ENCODE measurements at places on chromosomes 12 and 14.

GRCh38 chr12:123126294-123127181 lies 24.4 kb downstream of the PITPNM2 start:
- DNase-seq = no peak

- DNase-seq = no peak
Observed at GRCh38 chr12:57340104-57340503, 89.1 kb upstream of the STAC3 start.

DNA sequence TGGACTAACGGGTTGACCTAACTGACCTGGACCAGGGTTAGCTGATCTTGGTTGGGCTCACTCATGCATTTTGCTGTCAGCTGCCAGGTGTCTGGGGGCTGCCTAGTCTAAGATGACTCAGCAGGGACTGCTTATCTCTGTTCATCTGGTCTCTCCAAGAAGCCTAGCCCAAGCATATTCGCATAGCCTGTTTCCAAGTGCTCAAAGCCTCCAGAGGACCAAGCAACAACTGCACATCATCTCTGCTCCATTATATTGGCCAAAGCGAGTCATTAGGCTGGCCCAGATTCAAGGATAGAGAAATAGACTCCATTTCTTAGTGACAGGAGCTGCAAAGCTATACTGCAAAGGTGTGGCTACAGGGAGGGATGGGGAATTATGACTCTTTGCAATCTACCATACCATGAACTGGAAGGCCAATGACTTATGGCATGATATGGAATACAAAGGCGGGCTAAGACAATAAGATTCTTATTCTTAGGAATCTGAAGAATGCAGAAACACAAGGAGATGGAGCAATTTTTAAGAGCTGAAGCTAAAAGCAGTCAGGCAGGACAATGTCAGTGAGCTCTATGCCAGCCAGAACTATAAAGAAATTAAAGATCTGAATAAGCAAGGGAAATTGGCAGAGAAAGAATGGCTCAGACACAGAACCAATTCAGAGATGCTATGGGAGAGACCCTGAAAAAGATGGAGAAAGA lies 194.6 kb upstream of the FSCB start:
- no peak for DNase-seq

DNA sequence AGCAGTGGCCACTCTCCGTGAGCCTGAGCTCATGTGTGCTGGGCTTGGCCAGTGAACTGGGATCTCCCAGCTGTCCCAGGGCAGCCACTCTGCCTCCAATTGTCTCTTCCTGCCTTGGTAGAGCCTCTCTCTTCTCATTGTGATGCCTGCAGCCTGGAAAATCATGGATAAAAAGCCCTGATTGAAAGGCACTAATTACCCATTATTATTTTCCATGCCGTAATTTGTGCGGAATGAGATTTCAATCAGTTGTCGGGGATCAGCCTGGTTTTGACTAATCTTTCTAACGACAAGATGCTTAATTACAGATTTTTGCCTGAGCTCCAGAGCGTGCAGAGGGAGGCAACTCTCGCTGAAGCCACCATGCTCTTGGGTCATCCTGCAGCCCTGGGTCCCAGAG lies 52.7 kb downstream of the ESRRB start:
- no peak for DNase-seq

DNA sequence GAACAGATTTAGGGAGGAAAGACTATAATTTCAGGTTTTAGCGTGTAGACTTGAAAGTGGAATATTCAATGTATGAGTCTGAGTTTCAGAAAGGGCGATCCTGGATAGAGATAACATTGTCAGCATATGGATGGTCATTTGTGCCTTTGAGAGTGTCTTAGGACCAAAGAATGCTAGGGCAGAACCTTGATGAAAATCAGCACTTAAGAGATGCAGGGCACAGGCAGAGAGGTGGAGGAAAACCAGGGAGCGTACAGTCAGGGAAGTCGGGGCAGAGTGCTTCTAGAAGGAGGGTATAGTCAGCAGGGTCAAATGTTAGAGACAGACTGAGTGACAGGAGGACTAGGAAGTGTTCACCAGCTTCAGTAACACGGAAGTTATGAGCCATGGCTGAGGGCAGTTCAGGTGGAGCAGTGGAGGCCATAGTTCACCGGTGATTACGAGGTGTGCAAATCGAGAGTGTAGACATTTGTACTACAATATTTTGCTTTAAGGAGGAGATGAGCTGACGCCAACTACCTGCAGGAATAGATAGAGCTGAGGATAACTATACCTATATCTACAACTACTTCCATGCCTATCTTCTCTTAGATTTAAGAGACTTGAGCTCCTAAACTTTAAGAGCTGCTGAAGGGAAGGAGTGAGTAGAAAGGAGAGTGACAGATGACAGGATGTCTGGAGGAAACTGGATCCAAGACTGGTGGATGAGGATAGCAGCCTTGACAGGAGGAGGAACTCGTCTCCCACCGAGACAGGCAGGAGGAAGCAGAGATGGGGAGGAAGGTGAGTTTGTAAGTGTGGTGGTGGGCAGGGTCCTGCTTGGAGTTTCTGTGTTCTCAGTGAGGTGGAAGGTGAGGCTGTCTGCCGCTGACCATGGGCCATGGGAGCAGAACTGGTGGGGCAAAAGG lies 6.5 kb downstream of the CBLN3 start:
- DNase-seq = no peak

DNA sequence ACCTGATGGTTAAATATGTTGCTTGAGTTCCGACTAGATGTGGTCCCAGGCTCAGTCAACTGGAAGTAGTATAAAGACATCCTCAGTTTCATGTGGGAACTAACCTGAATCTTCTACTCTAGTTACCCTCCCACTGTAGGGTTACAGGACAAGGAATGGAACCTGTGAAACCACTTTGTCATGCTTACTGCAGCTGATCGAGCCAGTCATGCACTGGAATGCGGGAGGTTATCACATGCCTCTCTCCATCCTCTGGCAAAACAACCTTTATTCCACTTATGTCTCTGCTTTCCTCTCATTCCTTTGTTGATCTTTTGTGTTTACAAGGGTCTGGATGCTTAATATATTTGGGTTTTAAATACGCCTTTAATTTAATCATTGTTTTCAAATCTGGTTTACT lies 111.9 kb upstream of the DDHD1 start:
- no peak for DNase-seq

GRCh38 chr12:102797528-102797927 lies 119.5 kb downstream of the PAH start:
- DNase-seq = no peak

GRCh38 chr14:71776471-71777360 lies 155.5 kb upstream of the RGS6 start:
- no peak for DNase-seq

- DNase-seq = no peak
Observed at GRCh38 chr12:122505419-122506051, 4.8 kb upstream of the ZCCHC8 start.

DNA sequence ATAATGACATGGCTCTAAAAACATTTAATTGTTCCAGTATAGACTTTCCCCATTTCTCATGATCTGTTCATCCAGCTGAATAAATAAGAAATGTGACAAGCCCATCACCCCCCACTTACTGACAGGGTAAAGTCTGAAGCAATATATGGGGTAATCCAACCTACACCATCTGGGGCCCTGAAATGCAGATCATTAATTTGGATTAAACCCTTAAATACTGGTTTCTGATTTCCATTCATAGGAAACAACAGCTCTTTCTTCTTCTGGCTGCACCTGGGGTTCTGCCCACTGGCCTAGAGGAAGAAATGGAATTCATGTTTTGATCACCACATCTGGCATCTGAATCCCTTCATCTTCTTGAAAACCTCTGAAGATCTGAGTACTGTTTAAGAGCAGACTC lies 39.3 kb upstream of the ACSM4 start:
- DNase-seq = no peak

GRCh38 chr14:91477388-91477787 lies 32.7 kb downstream of the PPP4R3A start:
- DNase-seq = no peak

- no peak for DNase-seq
Observed at GRCh38 chr14:68935761-68936214, 43.3 kb downstream of the ACTN1 start.

- DNase-seq = no peak
Observed at GRCh38 chr14:42111355-42111754, 504.7 kb downstream of the LRFN5 start.

DNA sequence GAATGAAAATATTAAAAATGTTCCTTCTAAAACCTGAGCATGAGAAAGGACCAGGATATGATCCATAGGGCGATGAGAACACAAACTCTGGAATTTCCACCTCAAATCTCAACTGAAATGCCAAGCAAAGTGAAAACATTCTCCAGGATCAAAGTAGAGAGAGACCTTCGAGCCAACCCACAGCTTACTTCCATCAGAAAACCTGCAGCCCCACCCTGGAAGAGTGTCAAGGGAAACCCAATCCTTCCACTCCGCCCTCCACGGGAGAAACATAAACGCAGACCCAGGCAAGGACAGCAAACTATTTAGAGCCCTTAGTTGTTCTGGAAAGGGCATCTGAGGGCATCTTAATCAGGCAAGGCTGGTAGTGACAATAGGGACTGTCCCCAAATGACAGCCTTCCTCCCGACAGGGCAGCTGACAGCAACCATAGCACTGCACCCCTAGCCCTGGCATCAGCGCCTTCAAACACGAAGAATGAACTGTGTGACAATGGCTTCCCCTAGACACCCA lies 21.8 kb downstream of the SLC15A4 start:
- DNase-seq = no peak

DNA sequence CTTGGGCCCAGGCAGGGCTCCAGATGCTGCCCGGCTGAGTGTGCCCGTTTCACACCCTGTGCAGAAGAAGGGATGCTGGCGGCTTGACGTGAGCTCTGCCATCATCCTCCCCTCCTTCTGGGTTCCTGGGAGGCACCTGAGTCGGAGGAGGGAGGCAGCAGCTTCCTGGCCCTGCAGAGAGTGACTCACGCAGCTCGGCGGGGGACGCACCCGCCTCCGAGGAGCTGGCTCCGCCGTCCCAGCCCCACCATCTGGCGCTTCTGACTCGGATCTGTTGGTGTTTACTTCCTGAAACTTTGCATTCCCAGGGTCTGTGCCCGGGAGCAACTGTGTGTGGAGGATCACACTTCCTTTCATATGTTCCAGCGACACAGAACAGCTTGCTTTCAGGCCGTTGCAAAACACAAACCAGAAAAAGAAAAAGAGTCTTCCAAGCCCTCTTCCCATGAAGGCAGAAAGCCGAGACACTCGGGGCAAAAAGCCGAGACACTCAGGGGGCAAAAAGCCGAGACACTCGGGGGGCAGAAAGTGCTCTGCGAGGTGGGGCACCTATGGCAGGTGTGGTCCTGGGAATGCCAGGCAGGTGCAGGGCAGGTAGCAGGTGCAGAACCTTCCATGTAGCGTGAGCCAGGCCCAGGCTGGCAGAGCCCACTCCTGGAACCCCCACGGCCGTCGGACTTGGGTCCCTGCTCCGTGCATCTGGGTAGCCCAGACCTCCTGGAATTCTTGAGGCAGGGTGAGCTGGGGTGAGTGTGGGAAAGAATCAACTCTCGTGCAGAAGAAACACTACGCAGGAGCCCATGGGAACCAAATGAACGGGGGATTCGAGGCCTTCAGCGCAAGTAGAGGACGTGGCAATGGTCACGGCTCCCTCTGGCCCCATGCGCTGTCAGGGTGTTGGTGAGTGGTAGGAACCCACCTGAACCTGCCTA lies 27.6 kb upstream of the GALNT9 start:
- no peak for DNase-seq

DNA sequence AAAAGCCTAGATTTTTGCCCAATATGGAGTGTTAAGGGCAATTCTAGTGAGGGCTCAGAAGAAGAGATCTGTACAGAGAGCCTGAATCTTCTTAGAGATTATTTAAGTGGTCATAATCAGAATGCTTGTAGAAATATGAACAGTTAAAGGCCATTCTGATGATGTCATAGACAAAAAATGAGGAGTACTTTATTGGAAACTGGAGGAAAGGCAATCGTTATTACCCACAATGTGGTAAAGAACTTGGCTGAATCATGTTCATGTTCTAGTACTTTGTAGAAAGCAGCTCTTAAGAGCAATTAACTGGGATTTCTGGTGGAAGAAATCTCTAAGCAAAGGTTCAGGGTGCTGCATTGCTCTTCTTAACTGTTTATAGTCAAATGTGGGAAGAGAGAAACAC lies 36.4 kb upstream of the SYT10 start:
- no peak for DNase-seq

Measured in cortex of kidney (tissue), 1 donor.